ENCODE measurements at places on chromosomes 7 and 10.
A peak's percentile ranks its signal among the peaks of the same experiment; 100 is the strongest.

- DNase-seq: no peak
Observed at GRCh38 chr7:82247814-82248433, 195.7 kb downstream of the CACNA2D1 start.

DNA sequence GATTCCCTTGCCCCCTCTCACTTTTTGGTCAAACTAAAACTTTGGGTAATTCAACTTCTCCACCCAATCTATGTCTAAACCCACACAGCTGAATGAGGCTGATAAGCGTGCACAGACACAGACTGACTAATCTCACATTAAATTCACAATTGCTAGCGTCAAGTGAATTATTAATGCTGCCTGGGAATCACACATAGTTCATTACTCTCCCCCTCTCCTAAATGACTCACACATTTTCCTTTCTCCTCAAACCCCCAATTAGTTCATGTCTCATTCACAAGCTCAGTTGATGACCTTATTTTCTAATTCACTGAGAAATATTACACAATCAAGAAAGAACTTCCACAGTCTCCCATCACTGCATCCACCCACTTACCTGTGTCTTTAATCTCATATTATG, 14.5 kb downstream of the KLF14 start:
- no peak for DNase-seq

DNA sequence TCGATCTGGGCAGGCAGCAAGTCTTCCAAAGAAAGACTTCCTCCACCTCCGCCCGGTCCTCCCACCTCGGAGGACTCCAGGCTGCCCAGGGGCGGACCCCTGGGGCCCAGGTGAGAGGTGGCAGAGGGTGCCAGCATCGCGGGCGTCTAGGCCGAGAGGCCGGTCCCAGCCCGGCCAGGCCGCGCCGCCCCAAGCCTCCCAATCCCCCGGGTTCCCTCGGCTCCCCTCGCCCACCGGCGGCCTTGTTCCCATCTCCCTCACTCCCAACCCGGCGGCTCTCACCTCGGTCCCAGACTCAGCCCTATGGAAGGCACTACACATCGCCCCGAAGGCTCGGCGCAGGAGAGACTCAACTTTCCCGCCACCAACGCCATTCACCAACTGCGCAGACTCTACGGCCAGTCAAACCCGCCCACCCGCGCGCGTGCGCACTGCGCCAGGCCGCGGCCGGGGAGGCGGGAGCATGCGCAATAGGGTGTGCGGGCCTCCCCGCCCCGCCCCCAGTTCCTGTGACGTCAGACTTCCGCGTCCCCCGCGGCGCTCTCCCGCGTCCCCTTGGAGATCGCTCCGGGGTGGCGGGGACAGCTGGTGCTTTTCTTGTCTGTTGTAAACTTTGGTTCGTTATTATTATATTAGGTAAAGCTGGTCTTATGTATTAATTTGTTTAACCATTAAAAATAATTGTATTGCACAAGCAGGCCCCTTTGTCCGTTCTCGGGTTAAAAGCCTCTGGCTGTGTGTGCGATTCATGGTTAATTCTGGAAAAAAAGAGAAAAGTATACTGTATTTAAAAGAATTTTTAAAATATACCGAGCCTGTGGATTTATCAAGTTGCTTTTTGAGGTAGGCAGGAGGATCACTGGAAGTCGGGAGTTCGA, at the start of gene XRCC2:
Gene XRCC2 (minus strand): TSS at position 383 of the 878 bp plus-strand sequence. CDS start 62 bp downstream, at position 321.
- peak; percentile 97 for DNase-seq

DNA sequence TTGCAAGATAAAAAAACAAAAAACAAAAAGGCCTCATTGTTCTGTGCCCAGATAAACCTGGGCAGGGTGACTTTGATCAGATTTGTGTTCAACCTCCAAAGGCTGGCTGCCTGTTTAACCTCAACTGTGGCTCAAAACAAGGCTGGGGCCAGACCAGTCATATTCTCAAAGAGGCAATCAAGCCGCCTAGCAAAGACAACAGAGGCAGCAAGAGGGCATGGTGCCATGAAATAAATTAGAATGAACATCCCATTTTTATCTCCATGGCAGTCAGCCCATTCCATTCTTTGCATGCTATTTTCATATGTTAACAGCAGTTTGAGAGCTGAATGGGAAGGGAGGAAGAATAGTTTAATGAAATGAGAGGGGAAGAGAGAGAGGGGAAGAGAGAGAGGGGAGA, 1150.3 kb downstream of the TYW1 start:
- DNase-seq: no peak

- no peak for DNase-seq
Observed at GRCh38 chr10:59887006-59887405, 19.4 kb downstream of the CCDC6 start.

GRCh38 chr10:124998624-124999291, 56.8 kb downstream of the ZRANB1 start:
- DNase-seq: no peak

- no peak for DNase-seq
Observed at GRCh38 chr7:15602236-15602635, 40.4 kb upstream of the AGMO start.

- DNase-seq: peak; percentile 54
Observed at GRCh38 chr10:97701438-97702069, 12.0 kb upstream of the MARVELD1 start.

DNA sequence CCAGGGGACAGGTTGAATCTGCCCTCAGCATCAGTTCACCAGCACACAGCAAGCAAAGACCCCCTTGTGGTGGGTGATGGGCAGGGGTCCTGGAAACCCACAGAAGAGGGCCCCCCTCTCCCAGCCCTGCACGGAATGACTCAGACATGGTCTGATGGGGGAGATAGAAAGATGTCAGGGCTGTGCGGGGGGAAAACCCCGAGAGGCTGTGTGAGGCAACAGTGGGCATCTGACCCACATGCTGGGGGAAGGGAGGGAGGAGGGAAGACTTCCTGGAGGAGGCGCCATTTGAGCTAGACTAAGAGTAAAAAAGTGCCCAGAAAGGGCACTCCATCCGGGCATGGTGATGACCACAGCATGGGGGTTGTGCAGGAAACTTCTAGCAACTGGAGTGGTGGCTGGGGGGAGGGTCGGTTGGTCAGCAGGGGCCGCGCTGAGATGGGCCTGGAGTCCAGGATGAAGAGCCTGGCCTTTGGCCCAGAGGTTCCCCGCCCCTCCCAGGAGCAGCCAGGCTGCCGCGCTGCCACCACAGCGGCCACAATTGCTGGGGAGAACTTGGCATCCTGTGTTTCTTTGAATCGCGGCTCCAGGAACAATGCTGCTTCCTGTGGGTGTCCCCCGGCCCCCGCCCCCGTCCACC, 2.5 kb downstream of the LFNG start:
- peak; percentile 82 for DNase-seq

DNA sequence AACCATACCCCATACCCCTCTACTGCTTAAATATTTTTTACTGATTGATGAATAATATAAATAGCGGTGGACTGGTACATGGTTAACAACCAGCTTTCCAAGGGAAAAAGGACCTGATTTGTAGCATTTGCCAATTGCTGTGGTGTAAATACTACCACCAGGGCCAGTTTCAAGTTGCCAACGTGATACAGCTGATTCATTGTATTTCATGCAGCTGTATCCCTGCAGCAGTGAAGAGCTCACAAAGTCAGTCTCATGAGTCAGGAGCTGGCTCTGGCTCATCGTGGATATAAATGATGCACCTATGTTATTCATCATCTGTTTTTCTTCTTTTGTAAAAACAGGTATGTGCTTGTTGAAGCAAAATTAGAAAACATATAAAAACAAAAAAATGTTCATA, 15.2 kb downstream of the CALML5 start:
- no peak for DNase-seq

DNA sequence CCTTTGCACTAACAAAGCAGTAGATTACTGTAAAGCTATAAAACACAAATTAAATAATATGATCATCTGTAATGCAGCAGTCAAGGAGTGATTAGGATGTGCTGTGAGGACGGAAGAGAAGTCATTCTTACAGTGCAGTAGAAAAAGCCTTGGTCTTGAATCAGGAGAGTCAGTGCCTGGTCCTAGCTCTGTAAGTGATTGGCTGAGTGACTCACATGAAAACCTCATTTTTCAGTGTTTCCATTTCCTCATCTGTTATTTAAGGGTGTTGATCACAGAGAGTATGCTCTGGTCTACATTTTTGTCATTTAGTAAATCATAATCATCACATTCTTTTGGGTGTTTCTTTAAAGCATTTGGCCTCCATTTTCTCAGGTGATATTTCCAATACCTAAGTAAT, 717.8 kb downstream of the LRMDA start:
- no peak for DNase-seq

- no peak for DNase-seq
Observed at GRCh38 chr10:73650537-73651331, 5.1 kb downstream of the SYNPO2L start.

- no peak for DNase-seq
Observed at GRCh38 chr10:65491799-65492198, 1434.0 kb upstream of the LRRTM3 start.

- DNase-seq: no peak
Observed at GRCh38 chr7:48049850-48050249, 14.5 kb downstream of the C7orf57 start.

DNA sequence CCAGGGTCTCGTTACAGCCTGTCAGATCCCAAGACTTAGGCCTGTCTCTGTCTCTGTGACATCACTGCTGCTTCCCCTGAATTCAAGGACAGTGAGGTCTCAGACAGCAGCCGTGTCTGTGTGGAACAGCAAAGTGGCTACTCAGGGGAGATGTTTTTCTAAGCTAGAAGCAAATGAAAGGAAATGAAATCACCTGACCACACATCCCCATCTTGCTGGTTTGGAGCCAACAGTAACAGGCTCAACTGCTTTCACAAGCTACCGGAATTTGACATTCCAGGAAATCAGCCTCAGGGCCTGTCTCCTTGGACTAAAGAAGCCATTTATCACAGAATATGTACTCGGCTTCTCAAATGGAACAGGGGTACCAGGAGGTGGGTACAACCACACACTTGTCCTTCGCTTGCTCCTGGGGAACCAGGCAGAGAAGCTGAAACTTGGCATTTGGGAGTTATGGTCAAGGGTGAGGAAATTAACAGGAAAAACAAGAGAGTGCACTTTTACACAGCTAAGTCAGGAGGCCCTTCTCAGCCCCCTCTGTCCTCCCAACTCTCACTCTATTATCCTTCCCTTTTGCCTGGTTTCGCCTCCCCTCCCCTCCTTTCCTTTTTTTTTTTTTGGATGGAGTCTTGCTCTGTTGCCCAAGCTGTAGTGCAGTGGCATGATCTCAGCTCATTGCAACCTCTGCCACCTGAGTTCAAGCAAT, 73.2 kb downstream of the SPDYE5 start:
- no peak for DNase-seq

DNA sequence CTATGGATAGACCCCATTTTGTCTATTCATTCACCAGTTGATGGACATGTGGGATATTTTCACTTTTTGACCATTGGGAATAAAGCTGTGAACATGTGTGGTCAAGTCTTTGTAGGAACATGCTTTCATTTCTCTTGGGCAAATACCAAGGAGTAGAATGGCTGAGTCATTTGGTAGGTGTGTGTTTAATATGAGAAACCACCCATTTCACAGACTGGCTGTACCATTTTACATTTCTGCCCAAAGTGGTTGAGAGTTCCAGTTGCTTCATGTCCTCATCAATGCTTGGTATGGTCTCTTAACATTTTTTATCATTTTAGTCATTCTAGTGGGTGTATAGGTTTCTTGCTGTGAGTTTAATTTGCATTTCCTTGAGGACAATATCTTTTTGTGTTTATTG, 124.9 kb upstream of the RHEB start:
- DNase-seq: no peak

DNA sequence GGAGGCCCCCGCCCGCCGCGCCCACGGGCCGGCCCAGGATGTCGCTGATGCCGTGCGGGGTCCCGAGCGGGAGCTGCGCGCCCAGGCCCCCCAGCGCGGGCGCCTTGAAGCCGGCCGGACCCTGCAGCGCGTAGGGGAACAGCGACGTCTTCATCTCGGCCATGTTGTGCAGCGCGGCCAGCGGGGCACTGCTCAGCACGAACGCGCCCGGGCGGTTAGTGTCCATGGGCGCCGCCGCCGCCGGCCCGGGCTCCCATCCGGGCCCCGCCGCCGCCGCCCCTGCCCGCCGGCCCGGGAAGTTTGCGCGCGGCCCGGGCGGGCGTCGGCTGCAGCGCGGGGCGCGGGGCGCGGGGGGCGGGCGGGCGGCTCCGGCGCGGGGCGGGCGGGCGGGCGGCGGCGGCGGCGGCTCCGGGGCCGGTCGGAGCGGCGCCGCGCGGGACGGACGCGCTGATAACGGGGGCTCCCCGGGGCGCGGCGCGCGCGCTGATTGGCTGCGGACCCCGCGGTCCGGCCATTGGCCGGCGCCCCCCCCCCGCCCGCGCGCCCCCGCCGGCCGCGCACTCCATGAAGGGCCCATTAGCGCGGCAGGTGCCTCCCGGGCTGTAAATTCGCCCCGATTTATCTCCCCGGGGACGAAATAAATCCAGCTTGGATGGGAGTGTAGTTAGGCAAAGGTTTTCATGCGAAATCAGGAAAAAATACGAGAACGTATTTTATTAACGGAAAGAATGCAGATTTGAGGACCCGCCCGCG, at the start of gene NKX6-2:
Gene NKX6-2 (minus strand): TSS at position 425 of the 753 bp plus-strand sequence. CDS start 199 bp downstream, at position 226.
- DNase-seq: no peak

- peak; percentile 11 for DNase-seq
Observed at GRCh38 chr10:48495282-48496045, 109.4 kb downstream of the ARHGAP22 start.

DNA sequence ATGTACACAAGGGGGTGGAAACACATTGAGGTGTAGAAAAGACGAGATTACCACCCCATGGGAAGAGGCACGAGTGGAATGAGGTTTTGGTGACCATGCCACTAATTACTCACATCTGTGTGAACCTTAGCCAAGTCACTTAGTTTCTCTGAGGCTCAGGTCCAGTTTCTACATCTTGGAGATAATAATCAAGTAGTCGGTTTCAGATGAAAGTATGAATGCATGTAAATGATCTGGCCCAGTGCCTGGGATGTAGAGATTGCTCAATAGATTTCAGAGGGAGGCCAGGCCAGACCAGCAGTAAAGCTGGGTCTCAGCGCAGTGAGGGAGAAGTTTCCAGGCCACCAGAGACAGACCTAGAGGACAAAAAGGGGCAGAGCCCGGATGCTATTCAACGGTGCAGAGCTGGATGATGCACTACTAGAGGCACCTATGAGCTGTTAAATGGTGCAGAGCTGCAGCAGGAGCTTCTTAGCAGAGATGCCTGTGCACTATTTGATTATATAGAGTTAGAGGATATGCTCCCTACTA, 725.1 kb downstream of the GRID1 start:
- no peak for DNase-seq

Measured in stimulated activated CD8-positive, alpha-beta memory T cell treated with anti-CD3 and anti-CD28 coated beads, Interleukin-4, amount 100 ng/mL, for 48 hours (primary cell).